ENCODE measurements at places on chromosomes 1 and 21. TPM values are rescaled to one million over a fixed set of nuclear protein-coding genes. Genes with fewer than 3 reads are reported as not detected.

The TINAGL1 gene
- 286 TPM for total RNA-seq

DNA sequence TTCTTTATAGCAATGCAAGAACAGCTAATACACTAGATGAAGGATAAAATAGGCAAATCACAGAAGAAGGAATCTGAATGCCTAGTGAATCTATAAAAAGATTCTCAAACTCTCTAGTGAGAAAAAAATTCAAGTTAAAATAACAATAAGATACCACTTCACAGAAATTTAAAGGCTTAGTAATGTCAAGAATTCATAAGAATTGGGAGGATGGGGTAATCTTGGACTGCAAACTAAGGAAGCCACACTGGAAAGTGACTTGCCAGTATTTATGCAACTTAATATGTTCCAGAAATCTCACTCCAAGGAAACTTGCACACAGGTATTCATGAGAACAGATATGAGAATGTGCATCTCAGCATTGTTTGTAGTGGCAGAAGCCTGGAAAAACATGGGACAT, 38.9 kb upstream of the PRRC2C start:
- DNase-seq: no peak

GRCh38 chr1:12369258-12369657, 139.4 kb downstream of the VPS13D start:
- no peak for DNase-seq

GRCh38 chr1:32020339-32020738, 6.7 kb downstream of the KHDRBS1 start:
- no peak for DNase-seq

- DNase-seq: no peak
These were observed 1018.8 kb downstream of the AMY1C start for GRCh38 chr1:104768466-104768865.

The L1TD1 gene
- total RNA-seq: not detected

DNA sequence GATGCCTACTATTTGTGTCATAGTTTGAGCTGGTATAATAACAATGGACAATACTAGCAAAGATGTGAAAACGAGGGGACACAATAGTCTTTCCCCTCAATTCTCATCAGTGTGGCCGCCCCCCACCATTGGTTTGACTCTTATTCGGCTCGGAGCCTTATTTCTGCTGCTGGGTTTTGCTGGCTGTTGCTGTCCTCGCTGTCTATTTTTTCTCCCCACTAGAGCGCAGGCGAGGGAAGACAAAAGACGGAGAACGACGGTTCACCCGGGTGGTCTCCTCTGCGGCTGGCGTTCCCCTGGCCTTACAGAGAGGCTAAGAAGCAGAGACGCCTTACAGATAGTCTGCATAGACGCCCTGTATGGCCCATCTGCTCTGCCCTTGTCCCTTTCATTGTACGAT, 19.4 kb downstream of the CLIC6 start:
- no peak for DNase-seq

The GPR37L1 gene
- not detected for total RNA-seq

The MIXL1 gene
- 0.10 TPM for total RNA-seq

- no peak for DNase-seq
These were observed 499.0 kb downstream of the RWDD3 start for GRCh38 chr1:95733031-95733430.

DNA sequence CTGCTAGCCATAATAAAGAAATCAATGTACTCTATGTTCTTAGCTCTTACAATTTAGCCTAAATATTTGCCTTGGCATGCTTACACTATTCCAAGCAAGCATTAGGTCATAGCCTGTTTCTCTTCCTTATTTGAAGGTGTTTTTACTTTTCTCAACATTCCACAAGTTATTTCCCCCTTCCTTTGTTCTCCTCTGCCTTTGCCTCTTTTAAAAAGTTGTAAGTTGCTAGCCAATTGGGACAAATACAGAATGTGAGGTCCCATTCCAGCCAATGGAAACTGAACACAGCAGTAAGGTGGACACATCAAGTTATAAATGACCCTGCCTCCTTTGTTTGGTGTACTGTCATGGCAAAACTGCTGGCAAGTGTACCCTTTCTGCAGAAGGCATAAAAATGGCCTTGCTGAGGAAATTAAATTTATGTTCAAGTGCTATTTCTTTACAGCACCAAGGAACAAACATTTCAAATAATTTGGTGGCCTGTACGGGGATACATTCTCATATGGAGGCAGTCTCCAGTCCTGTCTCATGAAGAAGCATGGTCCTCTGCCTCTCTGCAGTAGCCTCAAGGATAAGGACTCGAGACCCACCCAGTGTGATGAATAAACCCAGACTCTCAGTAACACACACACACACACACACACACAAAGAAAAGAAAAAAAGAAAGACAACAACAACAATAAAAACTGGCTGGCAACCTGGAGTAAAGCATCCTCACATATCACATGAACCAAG, 28.8 kb upstream of the FMO1 start:
- no peak for DNase-seq

DNA sequence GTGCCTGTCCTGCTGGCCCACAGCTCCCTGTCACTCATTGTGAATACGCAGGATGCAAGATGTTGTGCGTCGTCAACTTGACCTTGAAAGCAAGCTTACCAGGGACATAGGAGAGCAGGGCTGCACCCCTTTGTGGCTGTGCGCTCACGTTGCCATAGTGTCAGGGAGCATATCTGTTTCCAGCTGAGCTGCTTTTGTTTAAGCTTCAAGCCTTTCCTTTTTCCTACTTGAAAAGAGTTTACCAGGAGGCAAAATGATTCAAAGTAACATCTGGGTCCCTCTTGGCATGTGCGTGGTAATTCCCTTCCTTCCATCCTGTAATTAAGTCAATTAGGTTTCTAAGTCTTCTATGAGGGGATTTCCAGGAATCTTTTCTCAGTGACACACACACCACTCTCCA, 537.1 kb downstream of the AJAP1 start:
- no peak for DNase-seq

The SPRR1B gene
- not detected for total RNA-seq

DNA sequence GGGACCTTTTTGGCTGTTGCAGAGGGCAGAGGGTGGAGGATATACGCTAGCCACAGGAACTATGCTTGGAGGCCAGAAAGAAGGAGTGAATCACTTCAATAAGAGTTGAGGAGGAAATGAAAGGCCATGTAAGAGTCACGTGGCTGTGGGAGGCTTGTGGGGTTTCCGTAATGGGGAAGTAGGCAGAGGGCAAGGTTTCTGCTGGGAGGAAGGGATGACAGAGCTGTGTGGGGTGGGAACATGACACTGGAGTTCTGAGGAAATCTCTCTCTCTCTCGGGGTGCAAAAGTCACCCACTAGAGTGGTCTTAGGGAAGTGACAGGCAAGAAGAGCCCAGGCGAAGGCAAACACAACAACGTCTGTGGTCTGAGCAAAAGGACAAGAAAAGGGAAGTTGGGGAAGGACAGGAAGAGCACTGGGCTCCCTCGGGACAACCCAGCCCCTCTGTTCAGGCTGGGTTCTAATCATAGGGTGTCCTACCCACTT, 3.9 kb upstream of the CD1C start:
- no peak for DNase-seq

DNA sequence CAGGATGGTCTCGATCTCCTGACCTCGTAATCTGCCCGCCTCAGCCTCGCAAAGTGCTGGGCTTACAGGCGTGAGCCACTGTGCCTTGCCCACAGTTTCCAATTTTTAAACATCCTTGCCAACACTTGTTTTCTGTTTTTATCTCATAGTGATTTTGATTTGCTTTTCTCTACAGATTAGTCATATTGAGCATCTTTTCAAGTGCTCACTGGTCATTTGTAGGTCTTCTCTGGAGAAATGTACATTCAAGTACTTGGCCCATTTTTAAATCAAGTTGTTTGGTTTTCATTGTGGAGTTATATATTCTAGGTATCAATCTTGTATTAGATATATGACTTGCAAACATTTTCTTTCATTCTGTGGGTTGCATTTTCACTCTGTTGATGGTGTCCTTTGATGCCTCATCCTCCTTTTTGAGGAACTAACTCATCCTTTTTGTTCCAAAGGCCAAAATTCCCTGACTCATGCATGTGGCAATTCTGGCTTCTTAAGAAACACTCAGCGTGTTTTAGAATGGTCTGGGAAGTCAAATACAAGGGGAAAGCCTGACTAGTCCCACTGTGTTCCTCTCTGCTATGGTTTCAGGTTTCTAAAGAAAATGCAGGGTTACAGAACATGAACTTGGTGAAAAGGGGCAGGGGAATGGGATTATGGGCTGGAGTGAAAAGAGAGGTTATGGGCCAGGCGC, 37.3 kb downstream of the PTAFR start:
- DNase-seq: no peak

Measured in glomerular endothelial cell (primary cell).